ENCODE measurements at places on chromosomes 11 and 22.

DNA sequence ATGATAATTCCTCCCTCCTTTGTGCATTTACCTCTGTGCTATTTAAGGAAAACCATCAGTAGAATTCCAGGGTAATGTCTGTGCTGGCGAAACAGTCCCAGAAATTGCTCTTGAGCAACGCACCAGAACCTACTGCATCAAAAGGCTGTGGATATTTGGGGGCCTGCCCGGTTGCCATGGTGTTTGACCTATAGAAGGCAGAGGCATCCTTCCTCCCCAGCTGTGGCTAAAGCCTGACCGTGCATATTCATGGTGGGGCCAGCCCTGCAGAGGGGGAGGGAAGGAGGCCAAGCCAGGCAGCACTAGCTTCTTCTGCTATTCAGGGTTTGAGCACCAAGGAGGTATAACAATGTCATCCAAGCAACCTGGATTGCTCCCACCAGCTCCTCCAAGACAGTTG lies 215.0 kb upstream of the E2F8 start:
- DNase-seq = no peak

DNA sequence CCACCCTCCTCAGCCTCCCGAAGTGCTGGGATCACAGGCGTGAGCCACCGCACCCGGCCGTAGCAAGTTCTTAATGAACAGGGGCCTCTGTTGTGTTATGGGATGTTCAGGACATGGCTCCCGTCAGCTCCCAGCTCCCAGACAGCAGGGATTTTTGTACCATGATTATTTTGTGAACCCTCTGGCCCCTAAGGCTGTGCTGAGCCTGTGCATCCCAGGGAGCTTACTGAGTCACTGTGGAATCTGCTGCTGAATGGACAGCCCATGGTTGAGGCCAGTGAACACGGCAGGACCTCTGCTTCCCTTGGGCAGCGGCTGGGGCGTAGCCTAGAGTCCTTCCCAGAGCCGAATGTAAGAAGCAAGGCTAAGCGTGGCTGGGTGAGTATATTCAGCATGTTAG lies 245.2 kb downstream of the NTM start:
- no peak for DNase-seq

DNA sequence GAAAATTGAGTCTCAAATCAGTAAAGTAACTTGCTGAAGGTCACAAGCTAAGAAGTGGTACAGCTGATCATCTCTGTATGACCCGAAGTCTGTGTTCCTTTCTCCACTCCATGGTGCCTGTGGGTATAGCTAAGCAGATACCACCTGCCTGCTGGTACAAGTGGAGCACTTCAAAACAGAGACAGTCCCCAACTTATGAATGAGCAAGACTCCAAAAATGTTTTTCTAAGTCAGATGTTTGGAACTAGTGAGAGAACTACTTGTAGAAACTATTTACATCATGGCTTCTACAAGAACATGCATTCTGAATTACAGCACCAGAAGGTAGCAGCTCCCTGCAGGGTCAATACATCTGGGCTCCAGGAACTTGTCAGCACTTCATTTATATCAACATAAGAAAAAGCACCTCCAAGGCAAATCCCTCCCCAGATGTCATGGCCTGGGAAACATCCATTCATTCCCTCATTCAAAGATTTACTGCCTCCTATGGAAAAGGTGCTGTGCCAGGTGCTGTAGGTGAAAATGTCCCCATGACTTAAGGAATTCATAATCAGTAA lies 94.7 kb downstream of the SERGEF start:
- no peak for DNase-seq

- DNase-seq = peak; percentile 68
Observed at GRCh38 chr11:68843703-68844312, 2.1 kb upstream of the CPT1A start.

DNA sequence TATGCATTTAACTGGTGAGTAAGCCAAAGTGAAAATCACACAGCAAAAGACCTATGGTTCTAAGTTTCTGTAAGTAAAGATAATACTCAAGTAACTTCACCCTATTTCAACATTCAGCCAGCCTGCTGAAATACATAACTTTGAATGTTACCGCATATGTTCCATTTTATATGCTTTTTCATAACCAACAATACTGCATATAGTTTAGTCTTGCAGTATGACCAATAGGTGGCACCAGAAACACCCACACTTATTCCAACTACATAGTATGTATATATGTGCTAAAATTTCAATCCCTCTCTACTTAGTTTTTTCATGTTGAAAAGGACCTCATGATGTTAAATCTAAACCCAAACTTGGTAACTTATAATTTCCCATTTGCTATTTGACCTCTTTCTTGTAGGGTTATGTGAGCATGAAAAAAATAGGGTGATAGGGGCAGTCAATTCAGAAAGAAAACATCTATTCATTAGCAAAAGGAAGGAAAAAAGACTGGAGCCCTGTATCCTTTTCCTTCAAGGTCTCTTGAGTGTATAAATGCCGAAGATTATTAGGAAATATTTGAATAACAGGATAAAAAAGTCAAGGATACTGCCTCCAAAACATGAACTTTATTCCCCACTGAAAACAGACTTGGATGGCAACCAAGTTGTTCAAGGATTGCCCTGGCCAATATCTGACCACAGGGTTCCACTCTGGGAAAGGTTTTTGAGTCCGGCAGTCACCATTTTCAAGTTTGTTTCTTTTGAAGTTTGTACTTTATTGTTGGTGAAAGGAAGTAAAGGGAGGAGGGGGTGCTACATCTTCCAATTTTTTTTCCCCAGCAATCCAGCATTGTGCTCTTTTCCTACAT lies 23.8 kb upstream of the FZD4 start:
- no peak for DNase-seq

- no peak for DNase-seq
Observed at GRCh38 chr22:41971431-41971830, 2.2 kb downstream of the SEPTIN3 start.

GRCh38 chr11:76524919-76525318 lies 80.1 kb downstream of the EMSY start:
- DNase-seq = no peak

DNA sequence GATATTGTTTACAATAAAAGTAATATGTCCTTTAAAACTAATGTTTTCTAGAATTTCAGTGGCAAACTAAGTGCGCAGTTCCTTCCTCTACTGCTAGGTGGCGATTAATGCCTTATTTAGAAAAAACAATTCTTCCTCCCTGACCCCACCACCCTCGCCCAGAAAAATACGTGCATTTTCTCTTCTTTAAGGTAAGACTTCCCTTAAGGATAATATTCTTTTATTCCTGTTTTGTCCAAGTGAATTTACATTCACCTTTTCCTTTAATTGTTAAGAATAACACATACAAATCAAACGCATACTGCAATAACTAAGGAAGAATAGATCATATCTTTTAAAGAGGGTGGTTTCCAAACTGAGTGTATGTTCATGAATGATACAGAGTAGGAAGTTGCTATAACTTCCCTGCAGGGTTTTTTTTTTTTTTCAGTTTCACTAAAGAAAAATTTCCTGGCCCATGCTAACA lies 17.0 kb upstream of the PSMA1 start:
- peak; percentile 6 for DNase-seq

DNA sequence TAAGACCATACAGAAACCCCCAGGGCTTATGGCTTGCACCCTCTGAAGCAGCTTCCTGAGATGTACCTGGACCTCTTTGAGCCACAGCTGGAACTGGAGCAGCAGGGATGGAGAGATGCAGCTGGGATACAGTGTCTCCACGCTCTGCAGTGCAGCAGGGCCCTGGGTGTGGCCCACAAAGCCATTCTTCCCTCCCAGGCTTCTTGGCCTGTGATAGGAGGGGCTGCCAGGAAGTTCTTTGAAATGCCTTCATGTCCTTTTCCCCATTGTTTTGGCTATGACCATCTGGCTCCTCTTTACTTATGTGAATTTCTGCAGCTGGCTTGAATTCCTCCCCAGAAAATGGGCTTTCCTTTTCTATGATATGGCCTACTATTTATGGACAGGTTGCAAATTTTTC lies 37.1 kb upstream of the RAB38 start:
- DNase-seq = no peak

DNA sequence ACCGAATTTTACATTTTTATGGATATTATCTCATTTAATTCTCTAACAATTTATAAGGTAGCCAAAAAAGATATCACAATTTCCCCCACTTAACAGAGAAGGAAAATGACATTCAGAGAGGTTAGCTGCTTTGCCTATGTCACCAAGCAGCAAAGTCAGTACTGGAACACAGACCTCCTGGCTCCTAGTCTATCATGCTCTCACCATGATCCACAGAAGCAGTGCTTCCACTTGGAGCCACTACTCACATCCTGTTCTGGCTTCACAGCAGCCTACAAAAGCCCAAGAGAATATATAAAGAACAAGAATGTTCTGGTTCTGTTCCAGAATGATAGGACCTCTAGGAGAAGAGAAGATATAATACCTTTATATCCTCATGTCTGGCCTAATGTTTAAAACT lies 59.5 kb upstream of the SCUBE2 start:
- DNase-seq = no peak

DNA sequence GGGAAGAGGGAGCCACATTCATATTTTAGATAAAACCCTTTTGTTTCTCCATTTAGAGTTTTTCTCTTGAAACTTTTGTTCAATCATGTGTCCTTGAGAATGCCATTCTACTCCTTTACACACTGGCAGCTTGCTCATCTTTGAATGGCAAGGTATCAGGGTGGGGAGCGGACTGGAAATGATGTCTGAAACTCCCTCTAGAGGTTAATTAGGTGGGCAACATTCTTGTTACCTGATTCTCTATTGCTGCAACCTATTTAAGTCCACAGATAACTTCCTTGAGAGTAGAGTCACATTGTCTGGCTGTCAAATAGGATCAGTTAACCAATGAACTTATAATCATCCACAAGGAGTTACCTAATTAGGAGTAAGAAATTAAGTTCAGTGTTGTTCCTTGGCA lies 533.6 kb upstream of the API5 start:
- no peak for DNase-seq

GRCh38 chr11:98561877-98562395 lies 458.8 kb upstream of the CNTN5 start:
- DNase-seq = no peak

GRCh38 chr11:66674964-66675602 lies 2.6 kb downstream of the RBM4B start:
- DNase-seq = no peak

DNA sequence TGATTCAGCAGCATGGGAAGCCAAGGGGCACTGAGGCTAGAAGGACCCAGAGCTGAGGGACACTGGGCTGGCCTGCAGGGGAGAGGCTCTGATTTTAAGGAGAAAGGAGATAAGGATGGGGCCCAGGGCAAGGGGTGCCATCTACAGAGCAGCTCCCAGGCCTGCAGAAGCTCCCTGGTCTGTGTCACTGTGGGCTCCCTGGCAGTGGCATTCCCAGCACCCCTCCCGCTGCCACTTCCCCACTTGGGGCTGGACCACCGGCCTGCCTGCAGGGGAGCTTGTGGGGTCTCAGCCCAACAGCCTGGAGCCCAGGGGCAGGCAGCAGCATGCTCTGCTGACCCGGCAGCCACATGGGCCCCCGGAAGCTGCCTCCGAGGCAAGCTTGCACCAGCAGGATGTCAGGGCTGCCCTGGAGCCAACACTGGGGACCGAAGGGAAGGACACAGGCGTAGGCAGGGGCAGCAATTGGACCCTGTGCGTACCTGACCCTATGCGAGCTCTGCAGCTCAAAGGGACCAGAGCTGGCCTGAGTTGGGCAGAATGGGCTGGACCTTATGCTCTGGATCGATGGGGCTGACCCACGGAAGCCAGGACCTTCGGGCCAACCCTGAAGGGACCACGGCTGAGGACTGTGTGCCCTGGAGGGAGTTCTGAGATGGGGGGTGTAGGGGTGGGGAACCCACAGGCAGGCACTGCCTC lies 35.4 kb upstream of the WNT7B start:
- DNase-seq = no peak

DNA sequence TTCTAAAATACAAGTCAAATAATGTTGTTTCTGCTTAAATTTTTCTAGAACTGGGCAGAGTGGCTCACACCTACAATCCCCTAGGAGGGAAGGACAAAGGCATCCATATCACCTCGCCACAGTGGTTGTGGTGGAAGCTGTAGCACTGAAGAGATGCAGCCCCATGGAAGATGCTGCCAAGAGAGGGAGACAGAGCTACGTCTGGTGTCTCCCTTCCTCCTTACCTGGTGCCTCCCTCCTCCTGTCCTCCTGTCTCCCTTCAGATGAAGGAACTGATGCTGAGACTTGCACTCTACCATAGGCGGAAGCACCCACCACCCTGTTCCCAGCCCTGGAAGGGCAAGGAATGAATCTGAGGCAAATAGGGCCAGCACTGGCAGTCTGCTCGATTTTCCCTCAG lies 22.3 kb downstream of the MMP27 start:
- DNase-seq = no peak

GRCh38 chr11:47649276-47649675 lies 6.9 kb upstream of the MTCH2 start:
- no peak for DNase-seq

DNA sequence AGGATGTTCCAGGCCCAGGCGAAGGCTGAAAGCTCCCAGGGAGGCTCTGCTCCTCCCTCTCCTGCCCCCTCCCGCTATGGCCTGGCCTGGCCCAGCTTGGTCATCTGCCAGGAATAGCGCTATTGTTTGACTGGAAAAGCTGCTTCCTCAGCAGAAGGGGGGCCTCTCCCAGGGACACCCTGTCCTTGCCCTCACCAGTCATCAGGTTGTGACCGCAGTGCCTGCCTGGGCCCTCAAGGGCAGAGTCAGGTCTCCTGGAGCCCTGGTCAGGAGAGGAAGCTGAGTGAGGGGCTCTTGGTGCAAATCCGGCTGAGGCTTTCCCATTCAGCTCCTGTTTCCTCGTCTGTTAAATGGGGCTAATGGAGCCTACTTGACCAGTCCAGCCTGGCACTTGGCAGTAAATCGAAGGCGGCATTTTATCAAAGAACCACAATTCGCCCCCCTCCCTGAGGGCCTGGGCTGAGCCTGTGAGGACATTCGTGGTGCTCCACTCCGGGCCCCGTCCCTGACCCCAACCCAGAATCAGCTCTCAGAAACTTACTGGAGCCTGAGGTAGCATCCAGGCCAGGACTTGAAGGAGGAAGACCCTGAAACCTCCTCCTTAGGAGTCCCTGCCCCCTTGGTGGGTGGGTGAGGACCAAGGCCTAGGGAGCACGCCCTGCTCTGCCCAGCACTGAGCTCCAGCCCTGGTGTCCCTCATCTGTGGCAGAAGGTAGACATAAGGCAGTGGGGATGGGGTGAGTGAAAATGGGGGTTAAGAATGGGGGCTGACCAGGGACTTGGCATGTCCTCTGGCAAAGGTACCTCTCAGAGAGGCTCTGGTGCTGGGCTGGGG lies 2.0 kb upstream of the CASTOR1 start:
- no peak for DNase-seq

- no peak for DNase-seq
Observed at GRCh38 chr11:3866206-3866605, 10.7 kb downstream of the STIM1 start.

- DNase-seq = no peak
Observed at GRCh38 chr11:97615546-97615945, 1225.7 kb downstream of the JRKL start.

GRCh38 chr11:69984457-69985261 lies 93.5 kb upstream of the ANO1 start:
- DNase-seq = no peak
